Stimulated activated CD8-positive, alpha-beta memory T cell treated with anti-CD3 and anti-CD28 coated beads, Interleukin-15, amount 100 ng/mL, for 4 hours (primary cell): ENCODE measurements at places on chromosomes 1 and 21.

DNA sequence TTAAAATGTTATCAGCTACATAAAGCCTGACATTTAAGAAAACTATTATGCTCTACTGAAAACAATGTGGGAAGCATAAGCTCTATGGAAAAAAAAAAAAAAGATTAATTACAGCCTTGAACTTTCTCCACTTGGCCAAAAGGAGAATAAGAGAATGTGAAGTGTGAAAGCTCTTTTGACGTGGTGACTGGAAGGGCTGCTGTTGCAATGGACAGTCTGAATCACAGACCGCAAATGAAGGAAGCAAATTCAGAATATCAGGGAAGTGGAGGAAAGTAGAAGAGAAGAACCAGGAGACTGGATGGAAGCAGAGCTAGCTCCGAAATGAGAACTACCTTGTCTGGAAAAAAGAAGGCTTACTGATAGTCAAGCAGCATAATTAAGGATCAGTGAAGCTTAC, 106.8 kb downstream of the AK5 start:
- DNase-seq: no peak

GRCh38 chr1:58768971-58769808, 14.7 kb downstream of the JUN start:
- no peak for DNase-seq

DNA sequence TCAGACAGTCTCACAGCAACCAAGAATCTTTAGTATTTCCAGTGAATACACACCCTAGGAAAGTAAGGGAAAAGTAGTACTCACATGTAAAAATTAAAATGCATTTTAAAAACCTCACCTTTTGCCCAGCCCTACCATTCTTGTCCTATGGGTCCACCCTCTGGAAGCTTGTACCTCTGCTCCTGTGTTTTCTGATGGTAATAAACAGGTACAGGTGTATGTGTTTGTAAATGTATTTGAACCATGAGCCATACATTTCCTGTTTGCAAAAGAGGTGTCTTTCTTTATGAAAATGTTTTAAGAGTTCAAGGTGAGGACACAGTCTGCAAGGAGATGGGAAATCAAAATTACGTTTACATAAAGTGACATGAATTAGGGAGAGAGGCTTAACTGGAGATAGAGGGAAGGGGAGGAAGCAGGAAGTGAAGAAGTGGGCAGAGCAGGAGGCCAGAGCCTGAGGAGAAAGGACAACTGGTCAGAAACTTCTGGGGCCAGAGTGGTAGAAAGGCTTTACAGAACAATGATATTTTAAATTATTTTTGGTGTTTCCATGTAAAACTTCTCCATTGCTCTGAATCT, 52.0 kb upstream of the IVNS1ABP start:
- DNase-seq: no peak

DNA sequence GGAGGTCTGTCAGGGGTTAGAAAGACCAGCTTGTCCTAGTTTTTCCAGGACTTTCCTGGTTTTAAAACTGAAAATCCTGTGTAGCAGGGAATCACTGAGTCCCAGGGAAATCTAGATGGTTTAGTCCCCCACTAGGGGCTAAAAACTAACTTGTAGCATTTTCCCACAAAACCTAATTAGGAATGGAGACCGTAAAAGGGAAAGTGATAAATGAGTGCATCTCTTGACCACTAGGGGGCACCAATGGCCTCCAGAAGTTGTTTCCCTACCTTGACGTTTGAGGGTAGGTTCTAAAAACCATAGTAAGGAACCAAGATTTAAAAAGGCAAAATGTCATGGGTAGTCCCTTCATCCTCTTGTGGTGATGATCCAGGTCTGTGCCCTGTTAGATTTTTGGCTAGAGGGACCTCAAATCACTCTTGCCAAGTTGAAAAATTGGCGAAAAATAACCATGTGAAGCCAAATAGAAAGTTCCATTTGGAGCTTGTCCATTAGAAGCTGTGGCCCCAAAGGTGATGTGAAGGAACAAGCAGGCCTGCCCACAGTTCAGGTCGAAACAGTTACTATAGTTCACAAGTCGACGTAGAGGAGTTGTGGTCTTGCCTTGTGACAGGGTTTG, 24.5 kb downstream of the CLIC6 start:
- DNase-seq: no peak

GRCh38 chr1:245483247-245483646, 328.5 kb downstream of the KIF26B start:
- no peak for DNase-seq

GRCh38 chr1:155648207-155649147, 38.5 kb downstream of the MSTO1 start:
- DNase-seq: no peak

- no peak for DNase-seq
These were observed 68.3 kb upstream of the GCLM start for GRCh38 chr1:93977598-93977945.

- DNase-seq: no peak
These were observed 8.3 kb upstream of the ATF3 start for GRCh38 chr1:212600071-212600915.
